ENCODE measurements at places on chromosomes 1 and 21. TPM values are rescaled to one million over a fixed set of nuclear protein-coding genes. Genes with fewer than 3 reads are reported as not detected.
A peak's percentile ranks its signal among the peaks of the same experiment; 100 is the strongest.

DNA sequence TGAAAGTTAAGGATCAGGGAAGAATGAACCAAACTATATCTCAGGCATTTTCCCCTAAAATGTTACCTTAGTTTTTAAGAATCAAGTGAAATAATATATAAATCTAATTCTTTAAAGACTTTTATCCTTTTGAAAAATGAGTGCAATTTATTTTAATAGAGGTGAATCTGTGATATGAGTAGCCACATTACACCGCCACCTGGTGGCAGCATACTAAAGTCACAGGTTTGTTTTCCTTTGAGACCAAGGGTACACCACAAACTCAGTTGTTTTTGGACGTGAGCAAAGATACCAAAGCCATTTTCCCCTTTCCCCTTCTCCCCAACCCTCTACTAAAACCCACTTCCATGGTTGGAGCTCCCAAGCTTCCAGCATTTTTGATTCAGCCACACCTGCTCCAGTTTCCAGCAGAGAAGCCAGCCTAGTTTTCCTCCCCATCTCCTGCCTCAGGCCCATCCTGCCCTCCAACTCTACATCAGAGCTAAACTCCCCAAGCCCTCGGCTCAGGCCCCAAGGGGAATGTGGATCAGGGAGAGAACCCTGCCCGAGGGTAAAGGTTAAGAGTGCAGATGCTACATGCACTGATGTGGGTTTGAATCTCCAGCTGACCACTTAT is 22.9 kb upstream of the LDLRAP1 start:
- DNase-seq = peak; percentile 51

PAQR6 gene
- total RNA-seq = not detected

DNA sequence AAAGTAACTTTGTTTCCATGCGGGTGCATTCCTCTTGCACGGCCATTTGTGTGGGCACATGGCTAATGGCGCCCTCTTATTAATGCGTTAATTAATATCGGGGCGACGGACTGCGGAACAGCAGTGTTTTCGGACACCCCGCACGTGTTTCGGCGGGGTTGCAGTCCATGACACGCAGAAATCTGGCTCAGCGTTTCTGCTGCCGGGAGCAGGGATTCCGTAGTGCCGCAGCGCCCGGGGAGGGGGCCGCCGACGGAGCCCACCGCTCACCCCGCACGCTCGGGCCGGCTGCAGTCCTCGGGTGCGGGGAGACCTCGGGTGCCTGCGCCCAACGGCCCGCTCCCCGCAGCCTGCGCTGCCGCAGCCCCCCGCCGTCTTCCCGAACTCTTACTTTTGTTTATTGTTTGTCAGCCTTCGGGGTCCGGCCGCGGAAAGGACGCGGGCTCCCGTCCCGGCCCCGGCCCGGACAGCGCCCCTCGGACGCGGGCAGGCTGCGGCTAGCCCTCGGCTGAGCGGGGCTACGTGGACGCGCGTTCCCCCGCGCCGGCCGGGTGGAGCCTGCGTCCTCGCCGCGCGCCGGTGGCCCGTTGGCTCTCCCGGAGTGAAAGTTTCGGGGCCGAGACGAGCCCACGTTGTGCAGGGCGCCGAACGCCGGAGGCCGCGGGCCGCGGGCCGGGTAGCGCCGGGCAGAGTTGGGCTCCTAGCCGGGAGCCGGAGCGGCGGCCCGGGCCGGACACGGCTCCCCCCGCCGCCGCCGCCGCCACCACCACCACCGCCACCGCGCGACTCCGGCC is 849 bp downstream of the NFIA start:
- DNase-seq = peak; percentile 44

GRCh38 chr1:100714599-100714998 is 4.9 kb upstream of the VCAM1 start:
- DNase-seq = no peak

GRCh38 chr21:39863111-39863510 is 4.1 kb upstream of the PCP4 start:
- no peak for DNase-seq

GRCh38 chr1:203899869-203900714 is 38.7 kb downstream of the SNRPE start:
- no peak for DNase-seq

TSPAN1 gene
- 0.75 TPM for total RNA-seq

TTC22 gene
- total RNA-seq = not detected

GRCh38 chr1:178578541-178578940 is 65.6 kb downstream of the TEX35 start:
- DNase-seq = no peak

- peak; percentile 27 for DNase-seq
These were observed 130.8 kb downstream of the HMCN1 start for GRCh38 chr1:185864889-185865517.

DNA sequence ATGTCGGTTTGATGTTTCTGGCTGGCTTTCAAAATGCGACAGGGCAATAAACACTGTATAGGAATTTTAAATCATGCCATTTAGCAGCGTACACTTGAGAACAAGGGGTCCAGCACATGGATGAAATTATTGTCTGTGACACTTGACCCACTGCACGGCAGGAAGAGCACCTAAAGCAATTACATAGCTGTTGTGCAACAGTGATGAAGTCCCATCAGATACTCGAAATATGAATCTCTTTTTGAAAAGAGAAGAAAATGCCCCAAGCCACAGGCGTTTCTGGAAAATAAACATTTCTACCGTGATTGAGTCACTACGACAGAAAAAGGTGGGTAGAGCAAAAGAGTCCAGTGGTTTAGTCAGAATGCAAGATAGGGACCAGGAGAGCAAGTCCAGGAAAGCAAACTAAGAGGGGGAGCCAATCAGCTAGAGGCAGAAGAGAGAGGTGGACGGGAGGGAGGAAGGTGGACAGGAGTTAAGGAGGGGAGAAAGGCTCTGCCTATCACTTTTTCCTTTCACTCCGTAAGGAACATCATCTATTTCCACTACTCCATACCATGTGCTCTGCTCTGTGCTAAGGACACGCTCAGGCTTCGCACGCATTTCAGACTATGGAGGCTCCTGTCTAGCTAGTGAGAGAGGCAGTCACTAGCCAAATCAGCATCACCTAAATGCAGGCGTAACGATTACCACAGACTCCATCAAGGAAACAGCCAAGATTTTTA is 6.4 kb downstream of the DSCAM start:
- DNase-seq = no peak

ANXA9 gene
- total RNA-seq = not detected

- DNase-seq = no peak
These were observed 50.1 kb downstream of the ADAMTS5 start for GRCh38 chr21:26916799-26917198.

GIPC2 gene
- 2.8 TPM for total RNA-seq

DNA sequence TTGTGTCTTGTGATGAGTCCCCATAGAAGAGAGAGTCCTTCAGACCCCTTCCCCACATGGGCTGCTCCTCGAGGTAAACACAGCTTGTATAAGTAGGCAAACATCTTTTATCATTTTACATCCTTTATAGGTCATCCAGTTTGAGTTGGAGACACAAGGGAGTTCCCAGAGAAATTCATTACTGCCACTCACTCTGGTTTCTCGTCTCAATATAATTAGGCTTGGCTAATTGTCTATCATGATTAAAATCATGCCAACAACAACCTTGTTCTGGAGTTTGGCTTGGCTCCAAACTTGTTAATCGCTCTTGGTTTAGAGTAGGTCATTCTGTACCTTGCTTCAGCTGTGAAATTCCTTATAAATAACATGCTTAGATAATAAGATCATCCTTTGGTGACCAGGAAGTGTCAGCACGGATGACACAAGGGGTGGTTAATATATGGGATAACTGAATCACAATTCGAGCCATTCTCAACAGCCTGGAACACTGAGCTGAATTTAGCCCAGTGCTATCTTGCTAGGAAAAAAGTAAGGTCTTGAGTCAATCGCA is 70.7 kb upstream of the DAB1 start:
- no peak for DNase-seq

NEXN gene
- 370 TPM for total RNA-seq

DNA sequence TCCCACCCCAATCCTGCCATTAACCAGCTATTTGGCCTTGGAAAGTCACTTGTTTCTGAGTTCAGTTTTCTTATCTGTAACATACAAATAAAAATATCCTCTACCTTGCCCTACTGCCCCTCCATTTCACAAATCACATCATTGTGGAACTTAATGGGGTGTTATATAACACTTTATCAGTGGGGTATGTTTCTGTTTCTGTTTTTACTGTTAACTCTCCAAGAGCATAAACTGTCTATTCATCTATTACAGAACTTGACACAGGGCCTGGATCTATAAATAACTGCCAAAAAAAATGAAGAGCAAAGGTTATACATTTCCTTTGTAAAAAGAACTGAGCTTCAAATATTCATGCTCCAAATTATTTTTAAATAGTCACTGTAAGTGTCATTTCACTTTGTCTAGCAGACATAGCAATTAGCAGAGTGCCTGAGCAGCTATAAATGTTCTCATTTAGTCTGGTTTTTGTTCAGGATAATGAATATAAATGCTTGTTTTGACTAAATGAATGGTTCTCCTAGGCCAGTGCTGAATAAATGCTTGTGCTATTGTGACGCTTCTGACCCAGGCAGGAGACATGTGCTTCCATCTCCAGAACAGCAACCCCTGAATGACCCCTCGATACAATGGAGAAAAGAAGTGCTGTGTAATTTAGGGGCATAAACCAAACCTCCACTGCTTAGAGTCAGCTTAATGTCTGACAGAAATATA is 7.4 kb downstream of the PIGM start:
- DNase-seq = no peak

S100A5 gene
- not detected for total RNA-seq

- DNase-seq = no peak
These were observed 1495.3 kb downstream of the MRPL39 start for GRCh38 chr21:24112020-24112419.

GRCh38 chr1:164565357-164565756 is 6.4 kb downstream of the PBX1 start:
- no peak for DNase-seq

DNA sequence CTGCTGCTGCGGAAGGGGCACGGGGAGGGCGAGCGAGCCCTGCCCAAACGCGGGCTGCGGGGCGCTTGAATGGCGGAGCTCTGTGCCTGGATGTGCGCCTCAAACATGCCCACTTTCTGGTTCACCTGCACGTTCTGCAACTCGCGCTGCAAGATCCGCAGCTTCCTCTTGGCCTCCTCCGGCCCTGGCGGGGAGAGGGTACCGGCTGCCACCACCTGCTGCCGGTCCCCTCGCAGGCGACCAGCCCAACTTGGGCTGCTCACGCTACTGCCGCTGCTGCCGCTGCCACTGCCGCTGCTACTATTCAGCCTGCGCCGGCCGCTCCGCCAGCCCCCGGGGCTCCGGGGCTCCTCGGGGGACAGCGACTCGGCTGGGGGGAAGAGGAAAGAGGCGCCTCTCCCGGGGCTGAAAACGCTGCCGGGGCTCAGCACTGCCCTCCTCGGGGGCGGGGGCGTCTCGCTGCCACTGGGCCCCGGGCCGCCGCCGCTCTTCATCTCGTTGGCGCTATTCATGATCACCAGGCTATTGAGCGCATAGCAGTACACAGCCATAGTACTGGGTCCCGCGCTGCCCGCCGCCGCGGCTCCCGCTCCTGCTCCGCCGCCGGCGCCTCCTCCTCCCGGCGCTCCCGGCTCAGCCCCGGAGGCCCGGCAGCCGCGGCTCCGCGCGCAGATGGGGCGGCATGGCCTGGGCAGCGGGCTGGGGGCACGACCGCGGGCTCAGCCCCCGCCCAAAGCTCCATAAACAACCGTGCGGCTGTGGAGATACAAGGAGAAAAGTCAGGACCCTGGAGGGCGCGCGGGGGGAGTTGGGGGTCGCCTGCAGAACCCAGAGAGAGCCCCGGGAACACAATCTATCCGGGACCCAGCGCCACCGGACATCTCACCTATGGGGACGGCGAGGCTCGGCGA is 1.9 kb downstream of the ITPKB start:
- peak; percentile 55 for DNase-seq

FMO2 gene
- 17.8 TPM for total RNA-seq

- no peak for DNase-seq
These were observed 1.4 kb downstream of the SLC9A1 start for GRCh38 chr1:27153549-27153886.

FAM43B gene
- 2.2 TPM for total RNA-seq

FAM72C gene
- total RNA-seq = 0.75 TPM

GRCh38 chr1:101187297-101187696 is 49.5 kb upstream of the S1PR1 start:
- no peak for DNase-seq

HOOK1 gene
- 1.4 TPM for total RNA-seq

DNA sequence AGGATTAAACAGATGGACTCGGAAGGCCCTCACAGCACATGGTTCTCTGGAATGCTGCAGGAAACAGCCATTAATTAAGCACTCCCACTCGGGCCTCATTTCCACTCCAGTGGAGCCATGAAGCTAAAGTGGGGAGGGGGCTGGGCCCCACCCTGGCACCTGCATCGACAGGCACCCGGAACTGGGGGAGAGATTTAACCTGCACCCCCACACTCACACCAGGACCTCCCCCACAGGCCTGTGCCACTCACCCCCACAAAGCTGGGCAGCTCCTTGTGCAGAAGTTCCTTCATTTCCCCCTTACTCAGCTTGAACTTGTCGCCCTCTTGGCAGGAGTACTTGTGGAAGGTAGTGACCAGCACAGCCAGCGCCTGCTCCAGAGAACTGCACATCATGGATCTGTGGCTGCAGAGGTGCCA is 2.2 kb downstream of the S100A2 start:
- no peak for DNase-seq

- no peak for DNase-seq
These were observed 2.0 kb downstream of the XKR8 start for GRCh38 chr1:27961646-27962221.

FAM177B gene
- total RNA-seq = not detected

GRCh38 chr1:44949286-44949685 is 37.1 kb downstream of the EIF2B3 start:
- DNase-seq = no peak

DNA sequence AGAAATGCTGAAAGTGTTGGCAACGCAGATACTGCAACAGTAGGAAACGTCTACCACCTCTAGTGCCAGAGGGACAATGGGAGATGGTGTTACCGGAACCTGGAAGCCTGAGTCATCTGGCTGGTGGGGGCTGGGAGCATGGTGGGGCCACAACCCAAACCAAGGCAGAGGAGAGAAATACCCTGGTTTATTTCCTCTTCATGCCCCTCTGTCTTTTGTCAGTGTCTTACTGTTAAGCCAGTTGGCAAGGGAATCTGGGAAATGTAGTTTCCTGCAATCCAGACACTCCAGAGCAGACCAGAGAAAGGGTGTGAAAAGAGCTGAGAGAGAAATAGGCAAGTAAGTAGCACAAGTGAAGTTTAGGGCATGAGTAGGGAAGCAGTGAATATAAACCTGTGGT is 14.8 kb downstream of the DNTTIP2 start:
- DNase-seq = no peak

GRCh38 chr1:152964536-152964935 is 5.9 kb upstream of the SPRR4 start:
- DNase-seq = no peak

ABCB10 gene
- 13.3 TPM for total RNA-seq

C1QC gene
- 50.6 TPM for total RNA-seq

DNA sequence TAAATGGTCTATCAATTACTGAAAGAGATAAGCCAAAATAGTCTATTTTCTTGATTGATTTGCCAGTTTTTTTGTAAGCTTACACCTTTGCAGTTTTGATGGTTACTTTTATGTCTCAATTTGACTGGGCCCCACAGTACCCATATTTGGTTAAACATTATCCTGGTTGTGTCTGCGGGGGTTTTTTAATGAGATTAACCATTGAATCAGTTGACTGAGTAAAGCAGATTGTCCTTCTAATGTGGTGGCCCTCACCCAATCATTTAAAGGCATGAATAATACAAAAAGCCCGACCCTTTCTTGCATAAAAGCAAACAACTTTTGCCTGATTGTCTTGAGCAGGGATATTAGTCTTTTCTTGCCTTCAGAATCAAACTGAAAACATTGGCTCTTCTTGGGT is 650.0 kb upstream of the RGS18 start:
- DNase-seq = no peak

- DNase-seq = no peak
These were observed 45.7 kb downstream of the SLC9A1 start for GRCh38 chr1:27109103-27109822.

COL6A1 gene
- 355 TPM for total RNA-seq

All from heart left ventricle (tissue), 16 donors.